ENCODE measurements at places on chromosomes 11 and 22.

DNA sequence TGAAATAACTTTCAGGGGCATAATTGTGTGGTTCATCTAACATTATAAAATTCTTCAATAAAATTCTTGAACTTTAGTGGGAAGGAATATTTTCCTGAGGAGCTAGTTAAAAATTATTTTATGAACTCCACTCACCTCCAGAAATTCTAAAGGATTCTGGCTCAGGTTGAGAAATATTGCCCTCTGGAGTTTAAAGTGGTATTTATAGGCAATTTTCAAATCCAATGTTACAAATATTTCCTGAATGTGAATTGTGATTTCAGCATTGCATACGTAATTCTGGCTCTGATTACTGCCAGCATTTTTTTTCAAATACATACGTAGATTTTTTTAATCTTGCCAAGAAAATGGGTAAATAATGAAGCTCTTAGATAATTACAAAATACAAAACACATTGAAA, 598.2 kb upstream of the ANO3 start:
- no peak for DNase-seq

DNA sequence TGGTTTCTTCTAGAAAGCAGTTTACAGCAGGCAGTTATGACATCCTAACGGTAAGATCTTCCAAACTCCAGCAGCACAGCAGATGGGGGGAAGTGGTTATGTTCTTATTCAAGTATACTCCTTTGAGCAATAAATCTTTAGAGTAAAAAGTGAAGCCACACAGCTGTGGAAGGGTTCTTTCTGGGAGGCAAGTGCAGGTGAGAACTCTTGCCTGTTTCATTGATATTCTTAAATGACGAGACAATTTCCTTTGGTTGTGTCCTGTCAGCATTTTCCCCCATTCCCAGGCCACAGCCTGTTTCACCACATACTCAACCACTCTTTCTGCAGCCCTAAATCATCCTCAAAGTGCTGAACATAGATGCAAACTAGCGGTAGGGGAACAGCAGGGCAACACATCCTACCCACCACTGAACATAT, 207.3 kb upstream of the MTNR1B start:
- DNase-seq = no peak

DNA sequence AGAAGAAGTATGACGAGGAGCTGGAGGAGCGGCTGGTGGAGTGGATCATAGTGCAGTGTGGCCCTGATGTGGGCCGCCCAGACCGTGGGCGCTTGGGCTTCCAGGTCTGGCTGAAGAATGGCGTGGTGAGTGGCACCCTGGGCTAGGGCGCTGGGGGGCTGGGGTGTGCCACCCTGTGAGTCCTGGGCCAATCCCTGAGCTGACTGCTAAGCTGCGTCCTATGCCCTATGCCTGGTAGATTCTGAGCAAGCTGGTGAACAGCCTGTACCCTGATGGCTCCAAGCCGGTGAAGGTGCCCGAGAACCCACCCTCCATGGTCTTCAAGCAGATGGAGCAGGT, 3.9 kb downstream of the TAGLN start:
- DNase-seq = no peak

GRCh38 chr11:106311531-106312230, 234.2 kb downstream of the AASDHPPT start:
- no peak for DNase-seq

DNA sequence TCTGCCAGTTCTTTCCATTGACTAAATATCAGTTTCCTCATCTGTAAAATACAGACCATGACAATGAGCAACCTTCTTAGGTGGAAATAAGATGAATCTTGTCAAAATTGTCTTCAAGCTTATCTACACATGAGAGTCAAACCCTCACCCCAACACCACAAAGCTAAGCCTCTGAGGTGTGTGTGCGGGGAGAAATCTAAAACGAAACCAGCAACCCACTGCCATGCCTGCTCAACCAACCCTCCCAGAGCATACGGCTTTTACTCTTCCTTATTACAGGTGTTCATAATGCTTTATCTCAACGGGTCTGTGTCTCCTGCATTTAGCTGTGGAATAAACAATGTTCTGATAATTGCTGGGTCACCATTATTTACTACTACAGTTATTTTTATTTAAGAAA, 235.4 kb downstream of the KIRREL3 start:
- no peak for DNase-seq

GRCh38 chr11:119643212-119643875, 85.7 kb downstream of the NECTIN1 start:
- no peak for DNase-seq

DNA sequence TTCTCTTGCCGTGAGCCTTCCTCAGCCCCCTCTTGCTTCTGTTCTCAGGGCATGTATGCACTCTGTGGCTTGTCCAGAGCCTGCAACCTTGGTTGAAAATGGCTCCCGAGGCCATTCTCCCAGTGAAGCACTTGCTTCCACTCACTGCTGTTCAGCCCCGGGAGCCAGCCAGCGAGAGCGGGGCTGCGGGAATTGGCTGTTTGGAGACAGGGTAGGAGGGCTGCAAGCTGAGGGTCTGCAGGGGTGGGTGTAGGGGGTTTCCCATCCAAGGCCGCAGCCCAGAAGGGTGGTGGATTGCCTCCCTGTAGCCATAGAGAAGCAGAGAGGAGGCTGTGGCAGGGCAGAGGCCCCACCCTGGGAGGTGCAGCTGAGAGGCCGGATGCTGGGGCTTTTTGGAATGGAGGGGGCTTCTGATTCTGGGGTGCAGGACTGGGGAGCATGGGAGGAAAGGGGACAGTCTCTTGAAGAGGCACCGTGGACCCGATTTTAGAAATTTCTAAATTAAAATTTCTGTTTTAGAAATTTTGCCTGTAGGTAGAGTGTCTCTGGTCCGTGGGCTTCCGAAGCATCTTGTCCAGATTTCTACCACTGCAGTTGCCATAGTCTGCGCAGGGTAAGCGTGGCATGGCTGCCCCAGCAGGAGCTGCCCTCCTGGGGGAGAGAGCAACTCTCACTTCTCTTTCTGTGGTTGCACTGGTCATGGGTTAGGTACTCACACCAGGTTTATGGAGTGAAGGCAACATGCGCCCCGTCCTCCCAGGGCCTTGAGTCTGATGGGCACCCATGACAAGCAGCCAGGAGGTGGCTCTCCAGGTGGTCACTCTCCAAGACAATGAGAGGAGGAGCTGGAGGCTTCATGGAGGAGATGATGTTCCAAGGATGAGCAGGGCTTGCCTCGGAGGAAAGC, 100.2 kb downstream of the TBC1D22A start:
- DNase-seq = no peak

GRCh38 chr11:75582895-75583717, 21.1 kb downstream of the SERPINH1 start:
- peak; percentile 30 for DNase-seq

DNA sequence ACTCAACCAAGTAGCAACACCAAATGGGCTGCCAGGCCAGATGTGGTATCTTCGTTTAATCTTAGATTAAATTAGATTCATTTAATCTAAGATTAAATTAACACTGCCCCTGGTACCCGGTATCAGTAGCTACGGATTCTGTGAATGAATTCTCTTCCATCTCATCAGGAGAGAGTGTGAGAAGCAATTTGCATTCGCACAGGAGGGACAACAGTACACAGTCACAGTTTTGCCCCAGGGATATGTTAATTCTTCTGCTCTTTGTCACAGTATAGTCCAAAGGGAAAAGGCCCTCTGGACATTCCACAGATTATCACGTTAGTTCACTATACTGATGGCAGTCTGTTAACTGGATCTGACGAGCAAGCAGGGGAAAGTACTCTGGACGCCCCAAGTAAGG, 22.9 kb downstream of the ASCL2 start:
- DNase-seq = no peak

GRCh38 chr11:71431271-71431670, 16.9 kb downstream of the DHCR7 start:
- DNase-seq = no peak

- DNase-seq = no peak
Observed at GRCh38 chr11:11989774-11990744, 18.4 kb downstream of the DKK3 start.

DNA sequence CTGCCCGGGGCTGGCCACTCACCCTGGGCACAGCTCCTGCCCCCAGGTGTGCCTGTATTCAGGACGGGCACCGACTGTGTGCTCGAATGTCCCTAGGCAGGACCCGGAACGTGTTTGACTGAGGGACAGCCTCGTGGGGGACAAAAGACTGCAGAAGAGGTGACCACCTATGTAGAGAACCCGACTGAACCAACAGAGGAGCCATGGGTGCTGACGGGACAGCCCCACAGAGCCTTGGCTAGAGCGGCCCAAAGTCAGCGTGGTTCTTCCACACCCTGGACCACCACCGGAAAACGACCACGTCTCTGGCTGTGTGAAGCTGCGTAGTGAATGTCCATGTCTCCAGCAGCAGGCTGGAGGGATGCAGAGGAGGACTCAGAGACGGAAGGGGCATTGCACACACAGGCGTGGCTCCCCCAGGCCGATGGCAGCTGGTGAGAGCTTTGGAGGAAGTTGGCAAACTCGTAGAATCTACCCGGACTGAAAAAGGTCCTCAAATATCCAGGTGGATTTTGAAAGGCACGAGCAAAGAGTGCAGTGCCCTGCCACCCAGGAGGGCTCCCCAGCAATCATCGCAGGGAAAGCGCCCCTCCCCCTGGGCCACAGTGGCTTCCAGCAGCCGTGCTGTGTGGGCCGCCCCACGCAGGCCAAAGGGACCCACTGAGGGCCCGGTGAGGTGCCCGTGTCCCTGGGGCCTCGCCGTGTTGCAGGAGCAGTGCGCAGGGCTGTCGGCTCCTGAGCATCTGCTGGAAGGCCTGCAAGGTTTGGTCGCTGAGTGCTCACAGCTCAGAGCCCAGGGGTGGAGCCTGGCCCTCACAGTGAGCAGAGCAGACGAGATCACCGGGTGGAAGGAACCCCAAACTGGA, 17.5 kb upstream of the MUC5B start:
- no peak for DNase-seq

GRCh38 chr11:66318600-66318970, 1.7 kb upstream of the CD248 start:
- DNase-seq = no peak

GRCh38 chr22:49853981-49854831, 562 bp downstream of the ZBED4 start:
- no peak for DNase-seq

DNA sequence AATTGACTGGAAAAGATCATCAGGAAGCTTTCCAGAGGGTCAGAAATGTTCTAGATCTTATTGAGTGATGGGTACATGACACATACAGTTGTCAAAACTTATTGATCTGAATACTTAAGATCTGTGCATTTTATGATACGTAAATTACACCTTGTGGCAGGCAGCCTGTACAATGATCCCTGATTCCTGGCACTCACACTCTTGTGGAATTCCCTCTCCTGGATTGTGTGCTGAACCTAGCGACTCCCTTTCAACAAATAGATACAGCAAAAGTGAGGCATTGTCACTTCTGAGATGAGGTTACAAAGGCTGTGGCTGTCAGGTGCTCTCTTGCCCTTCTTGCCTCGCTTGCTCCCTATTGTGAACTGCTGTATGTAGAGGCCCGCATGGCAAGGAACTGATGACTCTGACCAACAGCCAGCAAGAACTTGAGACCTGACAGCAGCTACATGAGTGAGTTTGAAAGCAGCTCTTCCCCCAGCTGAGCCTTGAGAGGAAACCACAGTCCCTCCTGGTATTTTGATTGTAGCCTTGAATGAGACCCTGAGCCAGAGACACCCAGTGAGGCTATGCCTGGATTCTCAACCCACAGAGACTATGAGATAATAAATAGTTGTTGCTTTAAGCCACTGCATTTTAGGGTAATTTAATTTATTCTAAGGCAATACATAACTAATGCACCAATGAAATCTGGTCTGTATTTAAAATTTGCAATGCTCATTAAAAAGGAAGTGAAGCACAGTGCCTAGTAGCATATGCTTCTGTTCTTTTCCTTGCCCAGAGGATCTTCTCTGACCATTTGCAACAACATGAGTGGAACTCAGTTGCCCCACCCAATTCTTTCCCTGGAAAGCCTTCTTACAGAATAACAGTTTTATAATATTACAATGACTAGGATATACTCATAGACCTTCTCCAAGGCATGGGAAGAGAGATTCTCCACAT, 60.5 kb upstream of the IZUMO1R start:
- DNase-seq = no peak

DNA sequence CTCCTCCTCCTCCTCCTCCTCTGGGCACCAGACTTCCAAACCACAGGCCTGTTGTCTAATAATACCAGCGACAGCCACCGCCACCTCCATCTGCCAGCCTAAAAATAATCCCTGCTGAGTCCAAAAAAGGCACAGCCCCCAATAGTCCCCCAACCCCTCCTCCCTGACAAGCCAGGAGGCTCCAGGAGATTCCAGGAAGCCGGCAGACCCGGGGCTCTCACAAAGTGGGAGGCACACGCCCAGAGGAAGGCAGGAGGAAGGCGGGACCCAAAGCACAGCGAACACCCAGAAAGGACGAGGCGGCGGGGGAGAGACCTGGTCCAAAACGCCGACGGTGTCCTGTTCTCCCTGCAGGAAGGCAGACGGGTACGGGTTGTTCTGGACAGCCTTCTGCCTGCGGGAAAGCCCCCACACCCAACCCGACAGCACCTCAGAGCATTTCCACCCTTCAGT, 5.9 kb downstream of the IGSF9B start:
- no peak for DNase-seq

- DNase-seq = no peak
Observed at GRCh38 chr11:31817621-31818424, 6.7 kb upstream of the PAX6 start.

GRCh38 chr11:120589376-120589775, 77.8 kb downstream of the GRIK4 start:
- no peak for DNase-seq
